ENCODE measurements at places on chromosomes 5 and 9. TPM values are rescaled to one million over a fixed set of nuclear protein-coding genes. Genes with fewer than 3 reads are reported as not detected.

The PDE6A gene
- not detected for total RNA-seq

DNA sequence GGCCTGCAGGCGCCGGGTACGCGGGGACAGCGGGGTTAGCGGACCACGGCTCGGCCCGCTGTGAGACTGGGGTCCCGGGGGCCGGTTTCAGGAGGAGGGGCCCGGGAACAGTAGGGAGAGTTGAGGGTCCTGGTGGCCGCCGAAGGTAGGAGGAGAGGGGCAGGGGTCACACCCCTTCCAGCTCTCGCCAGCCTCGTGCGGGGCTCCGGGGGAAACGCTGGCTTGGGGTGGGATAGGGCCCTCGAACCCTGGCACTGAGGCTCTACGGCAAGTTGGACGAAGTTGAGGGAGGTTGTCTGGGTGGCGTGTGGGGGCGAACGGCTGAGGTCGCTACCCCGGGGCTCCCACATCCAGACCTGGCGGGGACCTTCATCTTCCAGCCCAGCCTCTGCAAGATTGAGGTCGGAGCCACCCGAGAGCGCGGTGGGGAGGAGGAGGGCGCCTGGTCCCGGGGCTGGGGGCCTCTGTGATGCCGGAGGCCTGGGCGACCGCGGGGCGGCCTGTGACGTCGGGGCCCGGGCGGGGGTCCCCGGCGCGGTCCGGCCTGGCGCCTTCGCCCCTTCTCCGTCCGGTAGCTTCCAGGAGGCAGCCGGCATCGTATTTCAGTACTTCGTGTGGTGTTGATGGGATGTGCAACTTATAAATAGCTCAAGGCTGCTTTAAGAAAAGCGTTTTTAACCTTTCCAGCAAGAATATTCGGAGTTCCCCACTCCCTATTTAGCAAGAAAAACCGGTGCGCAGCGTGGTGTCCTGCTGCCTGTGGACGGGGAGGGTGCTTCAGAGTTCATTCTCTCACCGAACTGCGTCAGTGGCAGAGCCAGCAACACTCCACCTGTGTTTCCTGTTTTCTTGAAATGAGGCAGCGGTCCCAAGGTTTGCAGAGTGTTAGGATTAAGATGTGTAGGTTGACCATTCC lies 902 bp downstream of the HABP4 start:
- DNase-seq = peak; percentile 62

DNA sequence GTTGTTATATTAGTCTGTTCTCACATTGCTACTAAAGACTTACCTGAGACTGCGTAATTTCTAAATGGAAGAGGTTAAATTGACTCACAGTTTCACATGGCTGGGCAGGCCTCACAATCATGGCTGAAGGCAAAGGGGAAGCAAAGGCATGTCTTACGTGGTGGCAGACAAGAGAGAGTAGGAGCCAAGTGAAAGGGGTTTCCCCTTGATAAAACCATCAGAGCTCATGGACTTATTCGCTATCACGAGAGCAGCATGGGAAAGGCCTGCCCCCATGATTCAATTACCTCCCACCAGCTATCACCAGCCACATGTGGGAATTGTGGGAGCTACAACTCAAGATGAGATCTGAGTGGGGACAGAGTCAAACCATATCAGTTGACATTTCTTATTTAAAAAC lies 374.5 kb upstream of the RORB start:
- DNase-seq = no peak

GRCh38 chr9:115604831-115605483 lies 487.0 kb upstream of the TNC start:
- DNase-seq = no peak

DNA sequence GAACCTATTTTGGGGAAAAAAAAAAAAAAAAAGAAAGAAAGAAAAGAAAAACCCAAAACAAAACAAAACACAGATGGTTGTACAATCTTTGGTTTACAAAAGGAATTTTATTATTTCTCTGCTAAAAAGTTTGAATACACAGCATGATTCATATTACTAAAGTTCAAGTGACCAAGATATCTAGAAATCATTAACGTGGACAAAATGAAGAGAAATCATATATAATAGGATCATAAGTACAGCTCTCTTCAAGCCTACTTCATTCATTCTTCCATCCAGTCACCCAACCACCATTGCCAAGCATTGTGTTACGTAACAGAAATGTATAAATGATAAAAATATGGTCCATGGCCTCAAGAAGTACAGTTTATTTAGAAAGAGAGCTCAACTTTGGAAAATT lies 52.9 kb downstream of the ZDHHC21 start:
- no peak for DNase-seq
